ENCODE measurements at places on chromosomes 12 and 14. TPM values are rescaled to one million over a fixed set of nuclear protein-coding genes. Genes with fewer than 3 reads are reported as not detected.
A peak's percentile ranks its signal among the peaks of the same experiment; 100 is the strongest.

DNA sequence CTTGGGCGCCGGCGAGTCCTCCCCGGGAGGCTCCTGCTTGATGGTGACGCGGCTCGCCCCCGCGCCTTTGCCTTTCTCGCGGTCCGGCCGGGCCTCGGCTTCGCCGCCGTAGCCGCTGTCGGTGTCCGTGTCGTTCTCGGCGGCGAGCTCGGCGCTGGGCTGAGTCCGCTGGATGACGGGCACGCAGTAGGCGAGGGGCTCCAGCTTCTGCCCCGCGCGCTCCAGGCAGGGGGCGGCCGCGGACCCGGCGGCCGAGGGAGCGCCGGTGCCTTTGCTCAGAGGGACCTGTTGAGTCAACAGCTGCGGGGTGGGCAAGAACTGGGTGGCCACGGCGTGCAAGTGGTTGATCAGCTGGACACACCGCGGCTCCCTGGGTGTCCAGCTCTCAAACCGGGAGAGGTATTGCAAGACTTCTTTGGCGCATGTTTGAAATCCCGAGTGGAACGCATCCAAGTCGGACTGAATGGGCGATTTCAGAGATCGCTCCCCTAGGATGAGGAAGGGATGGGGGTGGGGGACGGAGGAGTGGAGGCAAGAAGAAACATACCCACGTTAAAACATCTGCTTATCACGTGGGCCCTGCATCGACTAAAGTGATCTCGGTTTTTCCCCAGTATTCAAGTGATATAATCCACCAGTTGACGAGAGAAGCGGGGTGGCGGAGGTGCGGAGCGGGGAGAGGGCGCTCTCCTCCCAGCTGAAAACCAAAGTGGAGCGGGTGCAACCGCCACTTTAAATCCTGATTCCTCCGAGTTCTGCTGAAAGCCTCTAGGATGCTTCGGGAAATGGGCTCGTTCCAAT, 2.0 kb downstream of the BHLHE41 start:
- peaks cover 79% of the 10 kb centered on the region for H3K27me3 ChIP-seq
- peak overlapping the region; percentile 29 for H3K27ac ChIP-seq
- peak; percentile 66 for DNase-seq
- H3K4me3 ChIP-seq: peak overlapping the region; percentile 83
- no peaks in the 10 kb centered on the region for H3K36me3 ChIP-seq

The REP15 gene
- total RNA-seq: 0.77 TPM

DNA sequence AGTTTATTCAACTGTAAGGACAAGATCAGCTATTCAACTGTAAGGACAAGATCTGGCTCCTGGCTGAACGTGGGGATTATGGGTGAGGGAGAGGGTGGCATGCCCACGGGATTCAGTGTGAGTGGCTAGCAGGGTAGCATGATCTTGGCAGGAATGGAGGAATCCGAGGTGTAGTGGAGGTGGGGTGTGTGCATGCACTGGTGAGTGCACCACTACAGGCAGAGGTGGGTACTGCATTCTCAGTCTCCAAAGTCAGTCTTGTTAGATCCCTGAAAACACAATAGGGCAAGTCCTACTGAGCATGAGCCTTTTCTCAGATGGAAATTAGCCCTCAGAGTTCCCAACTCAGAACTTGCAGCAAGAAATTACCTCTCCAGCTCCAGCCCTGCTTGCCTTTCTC, 32.2 kb upstream of the DCD start:
- H3K4me1 ChIP-seq: no peaks in the 10 kb centered on the region
- H3K36me3 ChIP-seq: no peaks in the 10 kb centered on the region
- H3K4me3 ChIP-seq: no peak overlapping the region
- H3K27me3 ChIP-seq: peaks cover 46% of the 10 kb centered on the region

The POLE2 gene
- total RNA-seq: 58.4 TPM

DNA sequence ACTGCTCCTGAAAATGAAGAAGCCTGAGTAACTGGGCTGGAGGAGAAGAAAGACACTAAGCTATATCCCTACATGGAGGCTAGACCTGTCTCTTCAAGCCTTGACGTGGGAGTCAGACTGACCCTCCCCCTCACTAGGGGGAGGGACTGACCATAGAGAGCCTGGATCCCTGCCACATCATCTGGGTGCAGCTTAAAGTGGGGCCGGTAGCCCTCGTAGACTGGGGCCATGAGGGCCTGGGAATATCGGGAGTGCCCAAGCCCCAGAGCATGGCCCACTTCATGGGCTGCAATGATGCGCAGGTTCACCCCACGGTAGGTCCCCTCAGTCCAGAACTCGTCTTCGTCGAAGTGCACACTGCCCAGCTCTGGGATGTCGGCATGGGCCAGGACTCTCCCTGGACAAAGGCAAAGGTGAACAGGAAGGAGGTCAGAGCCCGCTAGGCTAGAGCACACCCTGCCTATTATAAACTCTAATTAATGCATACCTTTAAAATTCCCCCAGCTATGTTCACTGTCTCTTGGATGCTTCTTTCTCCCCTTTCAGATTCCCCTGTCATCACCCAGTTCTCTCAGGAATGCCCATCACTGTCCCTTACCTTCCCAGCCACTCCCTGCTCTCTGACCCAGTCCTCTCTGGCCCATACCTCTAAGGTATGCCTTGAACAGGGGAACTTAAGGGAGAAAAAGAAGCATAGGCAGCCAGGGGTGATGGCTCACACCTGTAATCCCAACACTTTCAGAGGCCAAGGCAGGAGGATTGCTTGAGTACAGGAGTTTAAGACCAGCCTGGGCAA, 3.2 kb downstream of the MMP19 start:
- H3K27ac ChIP-seq: no peak overlapping the region
- H3K27me3 ChIP-seq: peaks cover 4% of the 10 kb centered on the region
- H3K4me1 ChIP-seq: peaks cover 2% of the 10 kb centered on the region
- no peaks in the 10 kb centered on the region for H3K36me3 ChIP-seq
- DNase-seq: no peak
- no peak overlapping the region for H3K4me3 ChIP-seq

DNA sequence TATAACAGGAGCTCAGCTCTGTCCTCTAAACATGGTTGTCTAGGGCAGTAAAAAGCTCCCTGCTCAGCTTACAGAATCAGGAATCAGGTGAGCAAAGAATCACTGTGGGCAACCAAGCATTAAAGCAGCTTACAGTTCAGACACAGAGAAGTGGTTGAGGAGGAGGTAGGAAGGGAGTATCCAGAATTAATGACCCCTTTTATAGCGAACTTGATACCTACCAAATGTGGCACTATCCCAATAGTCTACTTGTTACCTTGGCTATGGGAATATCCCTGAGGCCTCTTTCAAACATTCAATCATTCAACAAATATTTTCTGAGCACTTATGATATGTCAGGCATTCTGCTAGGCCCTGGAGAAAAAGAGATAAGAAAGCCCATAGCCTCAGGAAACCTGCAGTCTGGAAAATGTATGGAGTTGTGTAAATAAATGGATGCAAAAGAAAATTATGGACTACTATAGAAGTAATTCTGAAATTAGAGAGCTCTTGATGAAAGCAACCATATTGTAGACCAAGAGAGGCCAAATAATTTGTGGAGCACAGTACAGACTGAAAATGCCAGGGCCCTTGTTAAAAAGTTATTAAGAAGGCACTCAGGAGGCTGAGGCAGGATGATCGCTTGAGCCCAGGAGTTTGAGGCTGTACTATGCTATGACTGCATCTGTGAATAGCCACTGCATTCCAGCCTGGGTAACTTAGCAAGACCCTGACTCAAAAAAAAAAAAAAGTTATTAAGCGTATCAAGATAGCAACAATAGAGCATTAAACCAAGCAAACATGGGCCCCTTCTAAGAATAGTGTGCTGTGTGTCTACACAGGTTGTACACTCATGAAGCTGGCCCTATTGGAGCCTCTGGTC, 134.0 kb upstream of the CPSF6 start:
- peaks cover 2% of the 10 kb centered on the region for H3K4me1 ChIP-seq
- no peak for DNase-seq
- H3K27me3 ChIP-seq: peaks cover 6% of the 10 kb centered on the region
- H3K27ac ChIP-seq: no peak overlapping the region
- no peaks in the 10 kb centered on the region for H3K36me3 ChIP-seq

DNA sequence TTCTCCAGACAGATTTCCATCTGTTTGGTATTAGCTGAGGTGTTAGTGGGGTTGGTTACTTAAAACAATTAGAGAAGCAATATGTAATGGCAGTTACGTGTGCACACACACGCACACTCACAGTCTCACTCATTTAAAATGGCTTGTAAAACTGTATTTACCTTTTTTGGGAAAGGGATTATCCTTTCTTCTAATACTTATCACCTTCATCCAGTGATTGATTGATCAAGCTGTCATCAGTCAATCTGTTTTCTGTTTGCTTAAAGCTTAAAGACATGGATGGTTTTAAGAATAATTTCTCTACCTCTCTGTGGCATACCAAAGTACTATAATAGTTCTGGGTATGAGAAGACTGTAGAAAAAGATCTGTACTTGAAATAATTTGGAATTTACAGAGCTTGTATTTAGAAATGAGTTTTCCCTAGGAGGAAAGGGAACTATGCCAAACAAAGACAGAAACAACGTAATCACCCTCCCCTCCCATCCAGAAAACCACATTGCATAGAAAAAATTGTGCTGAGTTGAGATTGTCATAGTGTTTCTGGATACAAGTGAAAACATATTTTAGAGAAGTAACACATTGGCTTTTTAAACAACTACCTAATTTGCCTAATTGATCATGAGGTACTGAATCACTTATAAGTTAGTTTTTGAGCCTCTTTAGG, 455.8 kb downstream of the PCNX1 start:
- no peak overlapping the region for H3K27ac ChIP-seq
- H3K4me1 ChIP-seq: peaks cover 37% of the 10 kb centered on the region
- H3K36me3 ChIP-seq: peaks cover 43% of the 10 kb centered on the region
- DNase-seq: no peak
- H3K4me3 ChIP-seq: no peak overlapping the region

The NAA25 gene
- 62.1 TPM for total RNA-seq

The ARG2 gene
- total RNA-seq: 4.7 TPM

- no peak for DNase-seq
- no peak overlapping the region for H3K4me3 ChIP-seq
- no peak overlapping the region for H3K27ac ChIP-seq
- peaks cover 6% of the 10 kb centered on the region for H3K4me1 ChIP-seq
- H3K27me3 ChIP-seq: no peaks in the 10 kb centered on the region
These were observed 31.0 kb upstream of the TMTC2 start for GRCh38 chr12:82655751-82656150.

- DNase-seq: no peak
- H3K27me3 ChIP-seq: no peaks in the 10 kb centered on the region
- no peak overlapping the region for H3K4me3 ChIP-seq
- H3K27ac ChIP-seq: no peak overlapping the region
- peaks cover 51% of the 10 kb centered on the region for H3K4me1 ChIP-seq
These were observed 59.5 kb downstream of the GALNT4 start for GRCh38 chr12:89464974-89465592.

The CDKN3 gene
- total RNA-seq: 50.8 TPM

DNA sequence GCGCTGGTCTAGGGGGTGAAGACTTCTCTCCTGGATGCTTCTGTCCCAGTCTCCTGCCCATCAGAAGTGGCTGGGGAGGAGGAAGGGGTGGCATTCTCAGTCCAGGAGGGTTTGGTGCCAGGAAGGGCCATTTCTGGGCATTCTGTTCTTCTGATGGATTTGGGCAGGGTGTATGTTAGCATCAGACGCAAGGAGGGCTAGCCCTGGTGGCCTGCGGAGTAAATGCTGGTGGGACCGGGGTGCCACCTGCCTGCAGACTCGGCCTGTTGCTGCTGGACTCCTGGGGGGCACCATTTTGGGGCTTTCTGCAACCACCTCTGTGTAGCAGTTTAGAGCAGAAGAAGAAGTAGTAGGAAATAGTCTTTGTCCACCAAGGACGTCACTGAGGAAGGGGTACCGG, 31.7 kb downstream of the AACS start:
- H3K27me3 ChIP-seq: no peaks in the 10 kb centered on the region
- no peak overlapping the region for H3K27ac ChIP-seq
- H3K36me3 ChIP-seq: peaks cover 2% of the 10 kb centered on the region

DNA sequence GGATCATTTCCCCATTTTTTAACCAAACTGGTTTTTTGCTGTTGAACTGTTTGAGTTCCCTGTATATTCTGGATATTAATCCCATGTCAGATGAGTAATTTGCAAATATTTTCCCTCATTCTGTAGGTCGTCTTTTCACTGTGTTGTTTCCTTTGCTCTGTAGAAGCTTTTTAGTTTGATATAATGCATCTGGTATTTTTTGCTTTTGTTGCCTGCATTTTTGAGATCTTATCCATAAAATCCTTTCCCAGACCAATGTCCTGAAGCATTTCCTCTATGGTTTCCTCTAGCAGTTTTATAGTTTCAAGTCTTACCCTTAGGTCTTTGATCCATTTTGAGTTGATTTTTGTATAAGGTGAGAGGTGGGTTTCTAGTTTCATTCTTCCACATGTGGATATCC, 71.3 kb downstream of the LRP6 start:
- peaks cover 3% of the 10 kb centered on the region for H3K36me3 ChIP-seq
- H3K27ac ChIP-seq: no peak overlapping the region
- no peaks in the 10 kb centered on the region for H3K4me1 ChIP-seq
- no peak for DNase-seq

The BEGAIN gene
- 3.0 TPM for total RNA-seq

GRCh38 chr14:50117456-50117855, 1.1 kb upstream of the VCPKMT start:
- peaks cover 27% of the 10 kb centered on the region for H3K36me3 ChIP-seq
- peaks cover 19% of the 10 kb centered on the region for H3K4me1 ChIP-seq
- no peak for DNase-seq

DNA sequence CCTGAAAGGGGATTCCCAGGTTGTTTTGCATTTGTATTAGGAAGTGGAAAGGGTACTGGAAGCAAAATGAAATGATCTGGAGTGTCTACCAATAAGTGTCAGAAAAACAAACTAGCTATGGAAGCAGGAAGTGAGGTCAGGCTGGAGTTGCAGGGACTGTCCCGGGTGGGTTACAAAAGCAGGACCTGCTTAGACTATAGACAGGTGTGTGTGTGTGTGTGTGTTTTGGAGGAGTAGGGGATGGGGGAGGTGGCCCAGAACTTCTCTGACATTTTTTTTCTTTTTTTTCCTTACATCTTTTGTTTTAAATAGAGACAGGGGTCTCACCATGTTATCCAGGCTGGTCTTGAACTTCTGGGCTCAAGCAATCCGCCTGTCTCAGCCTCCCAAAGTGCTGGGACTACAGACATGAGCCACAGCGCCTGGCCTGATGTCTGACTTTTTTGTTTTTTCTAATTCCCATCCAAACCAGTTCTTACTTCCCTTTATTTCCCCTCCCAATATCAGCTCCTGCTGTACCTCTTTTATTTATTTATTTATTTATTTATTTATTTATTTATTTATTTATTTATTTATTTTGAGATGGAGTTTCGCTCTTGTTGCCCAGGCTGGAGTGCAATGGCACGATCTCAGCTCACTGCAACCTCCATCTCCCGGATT, 512 bp upstream of the RND1 start:
- H3K36me3 ChIP-seq: no peaks in the 10 kb centered on the region
- H3K4me3 ChIP-seq: peak overlapping the region; percentile 91
- no peak for DNase-seq

The COQ10A gene
- 17.0 TPM for total RNA-seq

The CCDC175 gene
- total RNA-seq: not detected

- H3K4me1 ChIP-seq: peaks cover 11% of the 10 kb centered on the region
- H3K27ac ChIP-seq: no peak overlapping the region
- DNase-seq: no peak
- peaks cover 6% of the 10 kb centered on the region for H3K27me3 ChIP-seq
- H3K4me3 ChIP-seq: no peak overlapping the region
These were observed 3.9 kb downstream of the PALS1 start for GRCh38 chr14:67245104-67245503.

GRCh38 chr12:113260636-113261300, 39.5 kb downstream of the TPCN1 start:
- H3K27me3 ChIP-seq: no peaks in the 10 kb centered on the region
- peaks cover 33% of the 10 kb centered on the region for H3K4me1 ChIP-seq
- H3K27ac ChIP-seq: no peak overlapping the region
- H3K36me3 ChIP-seq: peaks cover 24% of the 10 kb centered on the region

All from activated CD4-positive, alpha-beta T cell treated with anti-CD3 and anti-CD28 coated beads, Interleukin-2, amount 10 ng/mL, durations not matched to agents 24 days and 14 days (primary cell).